Heart left ventricle (tissue), 16 donors: ENCODE measurements at places on chromosomes 7 and 10. TPM values are rescaled to one million over a fixed set of nuclear protein-coding genes. Genes with fewer than 3 reads are reported as not detected.

DNA sequence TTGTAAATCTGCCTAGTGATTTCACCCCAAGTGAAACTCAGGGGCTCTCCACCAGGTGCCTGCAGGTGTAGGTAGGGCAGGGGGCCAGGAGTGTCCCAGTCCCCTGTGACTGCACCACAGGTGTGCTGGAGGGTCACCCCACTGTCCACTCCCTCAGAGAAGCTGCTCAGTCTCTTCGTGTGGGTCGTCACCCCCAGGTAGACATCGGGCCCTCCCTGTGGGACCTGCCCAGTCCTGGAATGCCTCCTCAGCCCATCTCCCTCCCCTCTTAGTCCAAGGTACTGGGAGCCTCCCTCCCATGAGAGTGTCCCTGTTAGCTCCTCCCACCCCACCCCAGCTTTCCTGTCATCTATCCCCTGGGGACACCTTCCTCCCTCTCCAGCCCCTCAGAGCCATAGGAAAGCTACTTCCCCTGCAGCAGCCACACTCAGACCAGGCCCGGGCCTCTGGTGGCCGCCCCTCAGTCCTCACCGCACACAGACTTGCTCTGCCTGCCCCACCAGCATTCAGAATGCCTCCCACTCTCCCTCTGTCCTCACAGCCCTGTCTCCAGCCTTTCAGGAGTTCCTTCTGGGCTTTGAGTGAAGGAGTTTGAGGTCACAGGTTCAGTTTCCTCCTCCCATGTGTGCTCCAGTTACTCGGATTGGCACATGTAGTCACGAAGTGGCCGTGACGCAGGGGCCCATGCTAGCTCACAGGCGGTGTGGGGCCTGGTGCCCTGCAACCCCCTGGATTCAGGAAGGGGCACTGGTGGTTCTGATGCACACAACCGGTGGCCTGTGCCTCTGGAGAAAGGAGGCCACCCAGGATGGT lies 5.1 kb downstream of the ALOX5 start:
- H3K4me3 ChIP-seq = no peak overlapping the region
- peaks cover 8% of the 10 kb centered on the region for H3K4me1 ChIP-seq
- H3K27ac ChIP-seq = no peak overlapping the region

GRCh38 chr7:153522261-153522660 lies 529.9 kb upstream of the DPP6 start:
- no peak overlapping the region for H3K4me3 ChIP-seq
- H3K36me3 ChIP-seq = no peaks in the 10 kb centered on the region

DNA sequence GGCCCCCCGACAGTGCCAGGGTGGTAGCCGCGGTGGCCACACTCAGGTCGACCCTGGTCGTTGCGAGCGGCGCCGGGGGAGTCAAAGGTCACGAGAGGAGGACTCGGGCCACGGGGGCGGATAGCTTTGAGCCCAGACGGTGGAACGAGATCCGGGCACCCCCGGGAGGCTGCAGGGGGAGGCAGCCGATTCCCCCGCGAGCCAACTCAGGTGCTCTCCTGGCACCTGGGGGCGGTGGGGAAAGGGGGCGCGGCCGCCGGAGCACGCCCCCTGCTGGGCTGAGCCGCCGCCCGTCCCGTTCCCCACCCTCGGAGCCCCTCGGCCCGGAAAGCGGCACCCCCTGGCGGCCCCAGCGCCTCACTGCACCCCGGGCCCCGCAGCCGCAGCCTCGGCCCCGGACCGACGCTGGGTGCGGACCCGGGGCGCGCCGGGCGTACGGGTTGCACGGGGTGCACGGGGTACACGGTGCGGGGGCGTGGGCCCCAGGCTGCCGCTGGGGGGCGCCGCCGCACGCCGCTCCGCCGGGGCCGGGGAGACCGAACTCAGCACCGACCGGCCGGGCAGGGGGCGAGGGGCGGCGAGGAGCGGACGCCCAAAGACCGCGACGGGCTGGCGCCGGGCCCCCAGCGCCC lies 521 bp upstream of the NYAP1 start:
- peak overlapping the region; percentile 62 for H3K4me3 ChIP-seq
- H3K27ac ChIP-seq = peak overlapping the region; percentile 74
- no peaks in the 10 kb centered on the region for H3K36me3 ChIP-seq
- H3K27me3 ChIP-seq = no peaks in the 10 kb centered on the region
- peaks cover 16% of the 10 kb centered on the region for H3K4me1 ChIP-seq

DNA sequence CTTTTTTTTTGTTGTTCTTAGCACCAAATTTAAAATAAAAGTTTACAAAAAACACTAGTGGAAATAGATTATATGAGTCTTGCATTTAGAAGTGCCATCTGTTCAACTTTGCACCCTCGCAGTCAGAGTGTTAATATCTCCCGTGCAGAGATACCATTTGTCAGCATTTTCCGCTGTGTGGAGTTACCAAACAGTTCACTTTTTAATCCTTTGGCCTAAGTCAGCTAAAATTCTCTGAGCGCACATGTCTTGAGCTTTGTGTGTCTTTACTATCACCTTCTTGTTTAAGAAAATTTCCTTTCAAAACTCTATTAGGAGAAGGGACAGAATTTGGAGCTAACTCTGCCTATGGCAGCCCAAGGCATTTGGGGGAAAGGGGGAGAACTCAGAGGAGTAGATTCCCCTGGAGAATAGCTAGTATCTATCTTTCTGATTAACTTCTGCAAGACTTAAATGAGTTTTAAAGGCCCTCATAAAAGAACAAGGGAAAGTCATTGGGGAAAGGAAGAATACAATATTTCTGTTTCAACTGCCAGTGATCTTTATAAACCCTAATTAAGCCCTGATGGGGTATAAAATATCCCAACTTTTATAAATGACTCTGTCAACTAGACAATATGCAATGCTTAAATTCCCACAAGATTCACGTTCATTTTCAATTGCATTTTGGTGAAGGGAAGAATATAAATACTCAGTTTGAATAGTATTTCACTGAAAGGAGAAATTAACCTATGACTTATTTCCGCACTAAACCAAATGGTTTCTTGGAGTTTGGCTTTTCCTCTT lies 114.9 kb upstream of the RAB11FIP2 start:
- no peak overlapping the region for H3K27ac ChIP-seq
- no peak for DNase-seq
- no peaks in the 10 kb centered on the region for H3K27me3 ChIP-seq
- H3K4me3 ChIP-seq = no peak overlapping the region

Gene MUC3A
- total RNA-seq = 1.2 TPM

Gene AMPH
- total RNA-seq = 1.6 TPM

Gene GATA3
- total RNA-seq = 2.9 TPM
